Activated CD4-positive, alpha-beta T cell treated with anti-CD3 and anti-CD28 coated beads, Interleukin-2, amount 50 U/mL, for 24 hours (primary cell): ENCODE measurements at places on chromosomes 16 and 17.
A peak's percentile ranks its signal among the peaks of the same experiment; 100 is the strongest.

GRCh38 chr17:49906531-49907136 lies 58.8 kb upstream of the TAC4 start:
- no peak for DNase-seq

GRCh38 chr17:74677558-74678466 lies 34.9 kb downstream of the CD300LF start:
- DNase-seq, result no peak

DNA sequence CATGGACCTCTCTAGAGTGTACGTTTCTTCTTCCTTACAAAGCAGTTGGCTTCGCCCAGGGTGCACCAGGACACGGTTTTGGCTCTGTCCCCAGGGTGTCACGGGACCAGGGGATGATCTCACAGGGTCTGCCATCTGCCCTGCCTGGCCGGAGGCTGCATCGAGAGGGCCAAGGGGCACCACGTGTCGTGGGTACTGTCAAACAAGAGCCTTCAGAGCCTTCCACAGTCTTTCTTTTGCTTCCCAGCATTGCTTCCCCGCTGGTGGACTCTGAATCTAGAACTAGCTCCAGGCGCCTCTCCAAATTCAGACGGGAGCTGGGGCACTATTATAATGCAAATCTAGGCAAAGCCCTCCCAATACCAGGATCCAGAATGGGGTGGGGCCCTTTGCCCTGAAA lies 47.9 kb downstream of the MAPT start:
- no peak for DNase-seq

GRCh38 chr16:53081686-53082407 lies 27.1 kb downstream of the CHD9 start:
- no peak for DNase-seq

GRCh38 chr17:35161281-35161761 lies 13.7 kb downstream of the UNC45B start:
- DNase-seq, result no peak

- no peak for DNase-seq
Observed at GRCh38 chr17:1880851-1881630, 51.2 kb downstream of the RPA1 start.

- DNase-seq, result no peak
Observed at GRCh38 chr16:52812678-52813556, 239.8 kb downstream of the CHD9NB start.

GRCh38 chr17:58039975-58040374 lies 32.9 kb upstream of the SRSF1 start:
- no peak for DNase-seq

DNA sequence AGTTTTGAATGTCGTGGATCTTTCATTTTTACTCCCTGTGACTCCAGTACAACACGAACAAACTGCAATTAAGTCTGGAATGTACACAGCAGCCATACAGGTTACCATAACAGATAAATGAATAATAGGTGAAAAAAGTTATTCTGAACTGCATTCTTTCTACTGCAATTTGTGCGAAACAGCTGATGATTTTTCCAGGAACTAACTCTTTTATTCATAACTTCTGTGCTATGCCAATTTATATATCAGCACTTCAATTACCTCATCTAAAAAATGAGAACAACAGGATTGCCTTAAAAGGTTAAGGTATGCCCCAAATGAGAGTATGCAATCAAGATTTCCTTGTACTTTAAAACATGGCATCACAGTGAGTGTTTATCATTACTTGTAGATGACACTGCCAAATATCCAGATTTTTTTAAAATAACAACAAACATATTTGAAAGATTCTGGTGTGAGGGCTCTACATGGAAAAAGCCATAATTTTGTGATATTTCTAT lies 238.9 kb downstream of the CDH8 start:
- DNase-seq, result no peak

DNA sequence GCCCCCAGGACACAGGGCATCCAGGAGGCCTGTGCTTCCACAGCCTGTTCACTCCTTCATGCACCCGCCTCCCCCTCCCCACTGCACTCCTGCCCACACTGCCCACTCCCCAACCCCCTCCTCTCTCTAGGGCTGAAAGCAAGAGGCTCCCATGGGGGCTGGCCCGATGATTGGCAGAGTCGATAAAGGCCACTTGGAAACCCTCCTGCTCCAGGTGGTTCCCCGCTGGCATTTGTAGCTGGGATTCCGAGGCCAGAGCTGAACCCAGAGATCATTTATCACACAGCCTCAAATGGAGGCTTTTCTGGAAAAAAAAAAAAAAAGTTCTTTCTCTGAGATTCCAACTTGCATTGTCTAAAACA lies 74.1 kb downstream of the SREBF1 start:
- DNase-seq, result no peak

DNA sequence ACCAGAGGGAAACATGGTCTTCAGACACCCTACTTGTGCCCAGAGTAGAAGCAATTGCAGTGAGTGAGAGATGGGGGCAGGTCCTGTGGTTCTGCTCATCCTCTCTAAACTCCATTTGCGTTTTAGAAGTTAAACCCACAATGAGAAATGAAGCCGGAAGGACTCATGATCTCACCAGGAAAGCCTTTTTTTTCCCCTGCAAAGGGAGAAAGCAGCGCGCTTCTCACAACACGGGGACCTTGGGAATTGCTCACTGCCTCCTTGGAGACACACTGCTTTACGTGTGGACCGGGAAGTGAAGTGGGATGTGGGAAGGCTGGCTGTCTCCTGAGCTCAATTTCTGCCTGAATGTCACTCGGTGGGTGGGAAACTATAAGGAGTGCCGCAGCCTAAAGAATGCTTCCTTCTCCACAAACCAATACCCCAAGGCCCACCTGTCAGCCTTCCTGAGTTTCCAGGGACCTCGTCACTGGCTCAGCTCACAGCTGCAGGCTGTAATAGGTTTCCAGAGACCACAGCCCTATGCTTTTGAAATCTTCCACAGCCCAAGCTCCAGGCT lies 365.4 kb downstream of the XYLT1 start:
- no peak for DNase-seq

- no peak for DNase-seq
Observed at GRCh38 chr17:17758941-17759563, 77.7 kb downstream of the SREBF1 start.

DNA sequence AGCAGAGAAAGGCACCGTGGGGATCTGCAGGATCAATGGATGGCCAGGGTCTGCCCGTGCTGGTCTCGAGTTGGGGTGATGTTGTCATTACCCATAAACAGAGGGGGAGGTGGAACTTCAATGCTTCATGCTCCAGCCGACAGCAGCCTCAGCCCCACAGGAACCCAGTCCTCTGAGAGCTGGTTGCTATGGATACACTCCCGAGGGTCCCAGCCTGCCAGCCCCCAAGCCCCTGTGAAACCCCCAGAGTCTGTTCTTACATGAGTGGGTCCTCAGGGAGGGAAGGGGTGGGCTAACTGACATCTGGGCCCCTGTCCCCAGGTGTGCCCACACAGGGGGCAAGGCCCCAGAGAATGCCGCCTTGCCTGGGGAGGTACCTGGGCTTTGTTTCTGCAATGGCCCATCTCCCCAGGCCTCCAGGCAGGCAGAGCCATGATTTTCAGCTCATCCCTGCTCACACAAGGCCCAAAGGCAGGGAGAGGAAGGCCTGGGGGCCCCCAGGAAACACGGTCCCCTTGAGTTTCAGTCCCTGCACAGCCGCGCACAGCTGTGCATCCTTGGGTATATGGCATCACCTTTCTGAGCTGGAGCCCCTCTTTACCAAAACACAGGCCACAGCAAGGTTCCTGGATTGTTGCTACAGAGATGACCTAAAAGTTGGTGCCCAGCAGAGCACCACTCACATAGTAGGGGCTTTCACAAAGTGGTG lies 223.7 kb downstream of the ZNF423 start:
- no peak for DNase-seq

DNA sequence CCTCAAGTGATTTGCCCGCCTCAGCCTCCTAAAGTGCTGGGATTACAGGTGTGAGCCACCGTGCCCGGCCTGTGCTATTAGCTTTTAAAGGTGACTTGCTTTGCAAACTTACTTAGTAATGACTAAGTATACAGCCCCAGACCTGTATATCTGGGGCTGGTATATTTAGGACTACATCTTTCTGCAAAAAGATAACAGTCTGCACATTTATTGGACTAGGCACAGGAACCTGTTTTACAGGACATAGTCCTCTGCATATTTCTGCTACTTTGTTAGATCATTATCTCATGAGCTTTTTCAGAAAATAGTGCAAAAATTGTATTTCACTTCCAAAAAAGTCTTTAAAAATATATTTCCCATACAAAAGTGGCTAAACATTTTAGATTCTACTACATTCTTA lies 1.3 kb downstream of the KRT24 start:
- DNase-seq, result no peak

- no peak for DNase-seq
Observed at GRCh38 chr17:47700471-47701449, 6.8 kb downstream of the TBKBP1 start.

DNA sequence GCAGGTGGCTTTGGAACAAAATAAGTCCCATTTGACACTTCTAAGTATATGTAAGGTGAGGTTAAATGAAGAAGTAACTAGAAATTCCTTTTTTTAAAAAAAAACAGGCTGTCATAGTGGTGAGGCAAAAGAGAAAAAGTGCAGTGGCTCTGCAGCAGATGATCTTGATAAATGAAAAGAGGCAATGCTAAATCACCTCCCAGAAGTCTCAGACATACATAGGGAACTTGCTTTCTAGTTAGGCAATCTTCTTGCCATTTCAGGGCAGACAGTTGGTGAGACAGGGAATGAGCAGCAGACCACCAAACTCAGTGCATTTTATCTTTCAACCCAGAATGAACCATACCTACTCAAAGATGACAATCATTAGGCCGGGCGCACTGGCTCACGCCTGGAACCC lies 90.8 kb downstream of the MYO1D start:
- DNase-seq, result no peak

DNA sequence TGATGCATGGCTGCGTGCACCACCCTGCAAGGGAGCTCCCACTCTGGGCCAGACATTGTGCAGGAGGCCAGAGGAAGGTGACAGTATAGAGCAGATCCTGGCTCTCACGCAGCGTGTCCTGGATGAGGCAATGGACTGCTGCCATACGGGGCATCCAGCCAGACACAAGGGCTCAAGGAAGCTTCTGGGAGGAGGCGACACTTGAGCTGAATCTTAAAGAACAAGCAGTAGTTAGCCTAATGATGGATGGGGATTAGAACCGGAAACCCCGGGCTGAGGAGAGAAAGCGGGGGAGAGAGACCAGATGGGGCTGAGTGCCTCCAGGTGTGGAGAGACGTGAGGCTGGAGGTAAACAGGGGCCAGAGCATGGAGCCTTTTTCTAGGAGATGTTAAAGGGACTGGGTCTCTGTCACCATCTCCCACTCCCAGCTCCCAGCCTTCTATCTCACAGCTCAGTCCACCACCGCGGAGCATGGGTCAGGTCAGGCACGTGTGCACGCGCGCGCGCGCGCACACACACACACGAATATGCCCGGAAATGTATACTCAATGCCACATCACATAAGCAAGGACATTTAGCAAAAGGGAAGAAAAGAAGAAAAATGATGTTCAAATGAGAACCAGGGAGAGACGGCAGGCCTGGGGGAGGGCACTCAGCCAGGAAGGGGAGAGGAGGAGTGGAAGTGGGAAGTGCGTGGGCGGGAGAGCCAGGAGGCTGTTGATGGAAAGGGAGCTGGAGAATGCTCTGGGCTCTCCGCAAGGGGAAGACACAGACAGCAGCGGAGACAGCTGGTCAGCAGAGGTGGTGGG lies 46.3 kb downstream of the CCDC42 start:
- no peak for DNase-seq

GRCh38 chr17:77465358-77466041 lies 324.7 kb downstream of the SEC14L1 start:
- DNase-seq, result peak; percentile 81

DNA sequence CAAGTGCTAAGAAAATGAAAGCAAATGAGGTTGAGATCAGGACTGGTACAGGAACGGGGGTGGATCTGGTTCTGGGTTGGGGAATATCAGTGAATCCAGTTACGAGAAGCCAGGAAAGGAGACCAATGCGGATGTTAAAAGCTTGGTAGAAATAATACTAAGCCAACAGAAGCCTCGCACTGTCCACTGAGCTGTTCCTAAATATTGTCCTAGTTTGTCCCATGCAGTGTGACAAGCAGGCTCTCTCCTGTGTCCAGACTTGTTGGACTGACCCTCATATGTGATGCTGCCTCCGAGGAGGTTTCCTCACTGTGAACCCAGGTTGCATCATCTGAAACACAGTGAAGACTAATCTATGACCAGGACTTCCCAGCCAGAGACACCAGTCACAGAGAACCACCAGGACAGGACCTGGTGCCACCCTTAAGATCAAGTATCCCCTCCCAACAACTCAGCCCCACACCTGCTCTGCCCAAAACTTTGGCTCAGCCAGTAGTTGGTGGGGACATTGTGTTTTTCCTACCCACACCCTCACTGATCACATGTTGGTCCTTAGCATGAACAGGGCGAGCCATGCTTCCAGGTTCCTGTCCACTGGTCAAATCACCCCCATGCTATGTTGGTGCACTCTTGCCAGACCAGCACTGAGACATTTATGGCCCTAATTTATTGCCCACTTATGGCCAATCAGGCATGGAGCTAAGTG lies 32.7 kb upstream of the SCNN1B start:
- DNase-seq, result no peak

- DNase-seq, result no peak
Observed at GRCh38 chr16:50396761-50397535, 28.2 kb upstream of the BRD7 start.

GRCh38 chr17:73612031-73612472 lies 32.2 kb downstream of the SDK2 start:
- DNase-seq, result no peak

DNA sequence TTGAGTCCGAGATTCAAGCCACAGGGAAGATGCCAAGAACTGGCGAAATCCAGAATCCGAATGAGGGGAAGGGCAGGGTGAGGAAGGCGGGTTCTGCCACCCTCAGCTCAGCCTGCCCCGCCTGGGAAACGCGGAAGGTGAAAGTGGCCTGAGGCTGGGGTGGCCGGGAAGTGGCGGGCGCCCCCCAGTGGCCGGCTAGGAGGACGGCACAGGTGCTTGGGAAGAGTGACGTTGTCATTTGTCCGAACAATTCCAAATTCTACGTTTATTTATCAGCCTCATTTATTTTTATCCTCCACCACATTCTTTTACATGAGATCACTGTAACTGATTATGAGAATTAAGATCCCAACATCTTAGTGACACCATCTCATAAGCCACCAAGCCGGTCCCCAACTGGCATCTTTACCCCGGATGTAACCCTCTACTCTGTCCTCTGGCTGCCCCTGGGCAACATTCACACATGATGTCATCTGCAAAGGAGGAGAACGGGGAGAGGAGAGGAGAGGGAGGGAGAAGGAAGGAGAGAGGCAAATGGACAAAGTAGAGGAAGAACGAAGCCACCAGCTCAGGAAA lies 21.3 kb downstream of the SRCIN1 start:
- DNase-seq, result peak; percentile 23

DNA sequence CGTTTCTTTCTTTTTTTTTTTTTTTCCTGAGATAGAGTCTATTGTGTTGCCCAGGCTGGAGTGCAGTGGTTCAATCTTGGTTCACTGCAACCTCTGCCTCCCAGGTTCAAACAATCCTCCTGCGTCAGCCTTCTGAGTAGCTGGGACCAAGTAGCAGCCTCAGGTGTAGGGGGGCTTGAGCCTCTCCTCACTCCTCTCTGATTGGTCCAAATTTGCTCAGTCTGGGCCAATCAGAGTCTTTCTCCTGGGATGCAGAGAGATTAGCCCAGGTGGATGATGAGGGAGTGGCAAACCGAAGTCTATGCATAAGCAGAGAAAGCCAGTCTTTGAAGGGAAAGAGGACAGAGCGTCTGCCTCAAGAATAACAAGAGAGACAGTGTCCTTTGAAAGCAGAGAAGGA lies 99.0 kb downstream of the BMERB1 start:
- DNase-seq, result no peak
